ENCODE measurements at places on chromosomes 7 and 10.

- no peak for DNase-seq
These were observed 147.1 kb upstream of the AOAH start for GRCh38 chr7:36871355-36871738.

DNA sequence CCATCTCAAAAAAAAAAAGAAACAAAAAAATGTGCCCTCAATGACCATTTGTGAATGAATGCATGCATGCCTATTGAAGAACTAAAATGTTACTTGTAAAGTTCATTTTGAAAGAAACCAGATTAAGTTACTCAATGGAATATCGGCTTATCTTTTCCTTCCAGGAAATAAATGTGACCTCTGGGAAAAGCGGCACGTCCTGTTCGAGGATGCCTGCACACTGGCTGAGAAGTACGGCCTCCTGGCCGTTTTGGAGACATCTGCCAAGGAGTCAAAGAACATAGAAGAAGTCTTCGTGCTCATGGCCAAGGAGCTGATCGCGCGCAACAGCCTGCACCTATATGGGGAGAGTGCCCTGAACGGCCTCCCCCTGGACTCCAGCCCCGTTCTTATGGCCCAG lies 21.9 kb downstream of the RAB19 start:
- DNase-seq, result no peak

DNA sequence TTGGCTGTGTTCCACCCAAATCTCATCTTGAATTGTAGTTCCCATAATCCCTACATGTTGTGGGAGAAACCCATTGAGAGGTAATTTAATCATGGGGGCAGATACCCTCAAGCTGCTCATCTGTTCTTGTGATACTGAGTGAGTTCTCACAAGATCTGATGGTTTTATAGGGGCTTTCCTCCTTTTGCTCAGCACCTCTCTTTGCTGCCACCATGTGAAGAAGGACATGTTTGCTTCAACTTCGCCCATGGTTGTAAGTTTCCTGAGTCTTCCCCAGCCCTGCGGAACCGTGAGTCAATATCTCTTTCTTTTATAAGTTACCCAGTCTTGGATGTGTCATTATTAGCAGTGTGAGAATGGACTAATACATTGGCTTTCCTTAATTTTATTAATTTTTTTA lies 527.8 kb downstream of the MDFIC start:
- no peak for DNase-seq

DNA sequence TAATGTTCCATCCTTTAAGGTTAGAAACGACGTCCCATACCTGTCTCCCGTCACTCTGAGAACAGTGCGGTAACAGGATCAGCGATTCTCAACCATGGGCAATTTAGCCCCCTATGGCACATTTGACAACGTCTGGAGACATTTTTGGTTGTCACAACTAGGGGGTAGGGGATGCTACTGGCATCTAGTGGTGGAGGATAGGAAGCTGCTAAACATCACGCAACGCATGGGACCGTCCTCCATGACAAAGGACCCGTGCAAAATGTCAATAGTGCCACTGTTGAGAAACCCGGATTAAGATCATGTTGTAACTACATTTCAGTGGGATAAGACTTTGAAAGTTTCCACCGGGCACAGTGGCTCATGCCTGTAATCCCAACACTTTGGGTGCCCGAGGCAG lies 5.0 kb upstream of the PAXIP1 start:
- DNase-seq, result no peak

DNA sequence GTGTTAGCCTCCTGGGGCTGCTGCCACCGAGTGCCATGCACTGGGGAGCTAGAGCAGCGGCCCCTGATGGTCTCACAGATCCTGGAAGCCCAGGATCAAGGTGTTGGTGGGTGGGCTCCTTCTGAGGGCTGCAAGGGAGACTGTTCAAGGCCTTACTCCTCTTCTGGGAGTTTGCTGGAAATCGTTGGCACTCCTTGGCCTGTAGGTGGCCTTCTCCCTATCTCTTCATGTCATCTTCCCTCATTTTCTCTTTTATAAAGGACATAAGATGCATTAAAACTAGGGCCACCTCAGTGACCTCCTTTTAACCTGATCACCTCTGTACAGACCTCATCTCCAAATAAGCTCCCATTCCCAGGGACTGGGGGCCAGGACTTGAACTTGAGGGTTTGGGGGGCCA lies 27.0 kb upstream of the ZNF862 start:
- no peak for DNase-seq

DNA sequence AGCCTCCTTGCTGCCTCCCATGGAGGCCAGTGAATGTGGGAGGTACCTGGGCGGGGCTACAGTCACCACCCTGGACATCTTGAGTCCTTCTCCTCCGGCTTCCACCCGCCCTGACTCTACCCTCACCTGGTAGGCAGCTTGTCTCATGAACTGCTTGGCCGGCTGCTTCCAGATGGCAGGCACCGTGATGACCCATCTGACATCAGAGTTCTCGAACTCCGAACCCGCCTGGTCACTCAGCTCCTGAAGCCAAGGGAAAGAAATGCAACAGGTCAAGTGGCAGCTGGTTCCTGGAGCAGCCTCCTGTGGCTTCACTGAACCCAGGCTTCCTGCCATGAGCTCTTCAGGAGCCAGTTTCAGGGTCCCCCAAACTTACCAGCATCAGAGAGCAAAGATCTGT lies 50.1 kb downstream of the HSPA12A start:
- no peak for DNase-seq

GRCh38 chr10:131774681-131775085 lies 126.1 kb upstream of the PPP2R2D start:
- DNase-seq, result no peak

DNA sequence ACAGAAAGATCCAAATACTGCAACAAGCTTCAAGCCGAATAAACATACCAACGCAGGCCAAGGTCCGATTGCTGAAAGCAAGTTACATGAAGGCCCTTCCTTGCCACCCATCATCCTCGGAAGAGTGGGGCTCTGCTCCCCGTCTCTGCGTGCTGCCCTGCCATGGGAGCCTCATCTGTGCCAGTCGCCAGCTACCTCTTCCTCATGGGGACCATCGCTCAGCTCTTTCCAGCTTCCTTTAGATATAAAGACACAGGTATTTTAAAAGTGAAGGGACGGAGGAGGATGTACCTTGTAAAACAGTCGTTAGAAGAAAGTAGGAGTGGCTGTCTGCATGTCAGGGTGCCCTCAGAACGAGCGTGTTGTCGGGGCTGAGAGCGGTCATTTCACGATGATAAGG lies 114.9 kb downstream of the INPP5A start:
- DNase-seq, result no peak

GRCh38 chr7:21412410-21412851 lies 15.5 kb upstream of the SP4 start:
- DNase-seq, result no peak

- no peak for DNase-seq
These were observed 220.3 kb downstream of the HGF start for GRCh38 chr7:81549484-81550016.

DNA sequence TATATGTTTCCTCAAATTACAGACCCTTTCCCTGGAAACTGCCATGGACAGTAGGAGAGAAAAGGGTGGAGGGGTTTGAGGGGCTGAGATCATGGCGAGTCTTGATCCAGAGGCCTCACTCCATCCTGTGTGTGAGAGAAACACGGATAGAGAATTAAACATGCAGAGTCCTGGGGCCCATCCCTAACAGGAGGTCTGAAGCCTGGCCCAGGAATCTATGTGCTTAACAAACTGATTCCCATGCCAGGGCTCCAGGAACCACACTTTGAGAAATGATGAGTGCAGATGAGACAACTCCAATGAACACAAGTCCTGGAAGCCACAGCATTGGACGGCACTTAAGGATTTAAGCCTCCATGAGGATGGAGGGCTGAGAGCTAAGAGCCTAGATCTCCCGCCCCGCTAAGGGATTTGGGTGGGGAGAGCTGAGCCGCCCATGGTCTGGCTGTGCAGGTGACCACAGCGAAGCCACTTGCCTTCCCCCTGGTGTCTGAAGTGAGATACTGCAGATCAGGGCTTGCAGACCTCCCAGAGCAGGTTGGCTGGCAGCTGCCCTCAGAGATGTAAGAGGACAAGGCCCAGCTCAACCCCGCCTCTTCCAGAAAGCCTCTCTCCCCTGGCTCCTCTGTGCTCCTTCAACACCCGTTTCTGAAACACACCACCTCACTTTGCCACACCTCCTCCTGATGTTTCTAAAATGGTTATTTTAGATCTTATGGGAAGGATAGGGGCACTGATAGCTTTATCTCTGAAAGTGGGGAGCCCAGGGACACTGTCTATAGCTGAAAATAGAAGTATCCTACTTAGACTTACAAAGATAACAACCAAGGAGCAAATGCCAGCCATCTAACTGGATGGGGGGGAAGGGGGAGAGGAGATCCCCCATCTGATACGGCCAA lies 24.8 kb upstream of the EIF5AL1 start:
- no peak for DNase-seq

DNA sequence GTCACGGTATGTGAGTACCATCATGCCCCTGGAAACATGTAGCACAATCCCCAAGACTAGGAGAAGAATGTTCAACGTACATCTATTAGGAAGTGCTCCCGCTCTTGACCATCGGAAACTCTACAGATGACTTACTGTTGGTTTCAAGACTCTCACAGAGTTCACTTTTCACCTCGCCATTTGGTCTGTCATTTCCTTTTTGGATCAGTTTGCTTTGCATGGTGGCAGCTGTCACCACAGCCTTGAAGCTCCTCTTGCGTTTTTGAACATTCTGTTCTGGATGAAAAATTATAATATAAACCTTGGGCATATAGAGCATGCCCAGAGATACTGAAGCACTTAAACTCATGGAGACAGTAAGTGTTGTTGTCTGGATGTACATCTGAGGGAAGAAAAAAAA lies 806.8 kb downstream of the GRM8 start:
- DNase-seq, result no peak

DNA sequence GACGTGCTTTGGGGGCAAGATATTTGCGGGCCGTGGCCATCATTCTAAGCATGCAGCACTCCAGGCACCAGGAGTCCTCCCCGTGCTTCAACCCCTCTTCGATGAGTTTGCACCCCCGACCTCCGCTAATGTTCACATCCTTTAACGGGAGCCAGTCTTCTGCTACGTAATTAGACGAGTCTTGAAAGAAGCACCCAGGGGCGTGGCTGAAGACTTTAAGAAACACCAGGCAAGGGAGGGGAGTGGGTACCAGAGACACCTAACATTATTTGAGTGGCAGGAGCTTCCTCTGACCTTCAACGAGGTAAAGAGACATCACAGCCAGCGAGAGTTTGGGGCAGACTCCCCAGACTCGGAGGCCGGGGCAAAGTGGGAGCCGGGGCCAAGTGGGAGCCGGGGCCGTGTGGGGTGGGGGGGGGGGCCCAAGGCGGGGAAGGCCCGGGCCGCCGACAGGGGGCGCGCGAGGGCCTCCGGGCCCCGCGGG lies 31.1 kb upstream of the TOMM7 start:
- DNase-seq, result no peak

- no peak for DNase-seq
These were observed 26.4 kb downstream of the PDLIM1 start for GRCh38 chr10:95264227-95265051.

DNA sequence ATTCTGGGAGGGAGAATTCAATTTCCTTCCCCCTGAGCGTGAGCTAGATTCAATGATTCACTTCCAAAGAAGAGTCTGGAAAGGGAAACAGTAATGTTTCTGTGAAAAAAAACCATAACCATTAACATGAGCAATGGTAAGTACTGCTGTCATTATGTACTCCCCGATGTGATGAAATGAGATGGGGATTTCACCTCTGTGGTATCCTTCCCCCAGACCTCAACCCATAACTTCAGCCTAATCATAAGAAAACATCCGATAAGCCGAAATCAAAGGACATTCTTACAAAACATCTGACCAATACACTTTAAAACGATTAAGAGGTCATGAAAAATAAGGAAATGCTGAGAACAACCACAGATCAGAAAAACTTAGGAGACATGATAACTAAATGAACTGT lies 27.2 kb downstream of the EZH2 start:
- DNase-seq, result no peak

GRCh38 chr7:16300361-16300895 lies 120.9 kb downstream of the CRPPA start:
- DNase-seq, result no peak

GRCh38 chr7:123494193-123494796 lies 40.1 kb downstream of the IQUB start:
- peak; percentile 16 for DNase-seq

- no peak for DNase-seq
These were observed 25.3 kb downstream of the WAC start for GRCh38 chr10:28558186-28558585.

- no peak for DNase-seq
These were observed 72.8 kb upstream of the MTPN start for GRCh38 chr7:136049818-136050461.

- DNase-seq, result no peak
These were observed 313.1 kb downstream of the AUTS2 start for GRCh38 chr7:69911337-69911736.

DNA sequence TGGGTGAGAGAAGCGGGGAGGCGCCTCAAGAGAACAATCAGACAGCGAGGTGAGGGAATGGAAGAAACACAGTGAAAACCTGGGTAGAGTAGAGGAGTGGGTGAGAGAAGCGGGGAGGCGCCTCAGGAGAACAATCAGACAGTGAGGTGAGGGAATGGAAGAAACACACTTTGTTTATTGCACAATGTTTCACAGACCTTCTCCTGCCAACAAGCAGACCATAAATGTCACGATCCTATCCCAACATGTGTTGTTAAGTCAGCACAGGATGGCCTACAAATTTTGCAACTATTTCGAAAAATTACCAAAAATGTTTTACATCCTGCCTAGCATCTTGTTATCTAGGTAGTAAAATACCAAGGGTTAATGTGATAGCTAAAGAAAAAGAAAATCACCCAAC lies 115.3 kb downstream of the JAZF1 start:
- no peak for DNase-seq

DNA sequence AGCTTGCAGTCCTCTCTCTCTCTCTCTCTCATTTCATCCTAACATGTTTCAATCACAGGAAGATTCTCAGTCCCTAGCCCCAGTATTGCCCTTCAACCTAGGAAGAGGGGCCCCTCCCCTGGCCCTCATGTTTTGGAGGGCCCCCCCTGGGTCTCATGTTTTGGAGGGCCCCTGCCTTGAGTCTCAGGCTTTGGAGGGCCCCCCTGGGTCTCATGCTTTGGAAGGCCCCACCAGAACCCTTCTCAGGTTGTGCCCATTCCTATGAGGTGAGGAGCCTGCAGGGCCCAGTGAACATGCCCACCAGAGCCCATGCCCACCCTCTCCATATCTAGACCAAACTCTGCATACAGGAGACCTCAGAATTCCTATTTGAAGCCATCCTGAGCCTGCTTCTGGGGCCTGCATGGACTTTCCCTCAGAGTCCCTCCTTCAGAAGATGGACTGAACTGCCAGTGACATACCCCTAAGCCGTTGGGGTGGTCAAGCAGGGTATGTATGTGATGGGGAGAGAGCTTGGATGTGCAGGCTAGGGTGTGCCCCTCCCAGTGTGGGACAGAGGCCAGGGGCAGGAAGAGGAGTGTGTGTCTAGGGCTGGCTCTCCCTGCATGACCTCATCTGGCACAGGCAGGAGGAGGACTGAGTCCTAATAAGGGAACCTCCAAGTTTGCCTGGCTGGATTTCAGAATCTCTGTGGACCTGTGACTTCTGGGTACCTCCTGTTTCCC lies 8.1 kb upstream of the VDAC2 start:
- no peak for DNase-seq

- no peak for DNase-seq
These were observed 14.2 kb downstream of the NCOA4 start for GRCh38 chr10:46016190-46016589.
